ENCODE measurements at places on chromosomes 2 and 18.

- no peak for DNase-seq
Observed at GRCh38 chr18:50460716-50461115, 85.9 kb downstream of the SKA1 start.

GRCh38 chr2:68663371-68664156 is 20.2 kb downstream of the PROKR1 start:
- DNase-seq = peak; percentile 36

DNA sequence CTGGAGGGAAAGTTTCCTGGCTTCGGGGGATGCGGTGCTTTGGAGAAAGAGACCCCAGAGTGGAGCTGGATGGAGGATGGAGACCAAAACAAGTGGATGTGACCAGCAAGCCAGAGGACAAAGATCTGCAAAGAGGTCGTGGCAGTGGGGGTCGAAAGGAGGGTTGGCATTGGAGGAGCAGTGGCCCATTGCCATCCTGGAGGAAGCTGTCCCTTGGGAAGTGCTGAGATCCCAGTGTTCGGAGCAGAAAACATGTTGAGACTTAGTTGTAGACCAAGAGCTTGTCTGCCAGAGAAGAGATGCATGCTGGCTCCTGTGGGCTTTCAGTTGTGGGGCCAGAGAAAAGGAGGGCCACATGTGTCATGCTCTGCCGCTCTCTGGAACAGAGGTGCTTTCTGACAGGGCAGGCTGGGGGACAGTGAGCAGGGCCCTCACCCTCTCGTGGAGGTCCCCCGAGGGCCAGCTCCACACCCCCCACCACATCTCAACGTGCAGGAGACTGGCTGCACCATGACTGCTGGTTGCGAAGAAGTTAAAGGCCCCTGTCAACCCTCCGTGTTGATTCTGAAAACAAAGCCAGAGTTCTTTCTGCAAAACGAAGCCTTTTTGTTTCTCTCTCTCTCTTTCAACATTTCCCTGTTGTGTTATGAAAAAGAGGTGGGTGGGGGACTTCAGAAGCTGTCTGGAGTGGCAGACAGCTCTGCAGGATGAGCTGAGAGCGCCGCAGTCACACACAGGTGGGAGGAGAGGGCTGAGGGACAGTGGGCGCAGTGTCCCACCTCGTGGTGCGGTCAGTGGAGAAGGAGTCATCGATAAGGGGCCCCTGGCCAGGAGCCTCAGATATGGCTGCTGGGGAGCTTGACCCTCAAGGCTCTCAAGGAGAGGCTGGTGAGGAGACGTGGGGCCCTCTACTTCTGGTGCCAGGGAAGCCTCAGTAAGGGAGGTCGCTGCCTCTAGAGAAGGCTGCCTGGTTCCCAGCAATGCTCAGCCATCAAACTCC is 77.6 kb upstream of the BCL2L11 start:
- no peak for DNase-seq

DNA sequence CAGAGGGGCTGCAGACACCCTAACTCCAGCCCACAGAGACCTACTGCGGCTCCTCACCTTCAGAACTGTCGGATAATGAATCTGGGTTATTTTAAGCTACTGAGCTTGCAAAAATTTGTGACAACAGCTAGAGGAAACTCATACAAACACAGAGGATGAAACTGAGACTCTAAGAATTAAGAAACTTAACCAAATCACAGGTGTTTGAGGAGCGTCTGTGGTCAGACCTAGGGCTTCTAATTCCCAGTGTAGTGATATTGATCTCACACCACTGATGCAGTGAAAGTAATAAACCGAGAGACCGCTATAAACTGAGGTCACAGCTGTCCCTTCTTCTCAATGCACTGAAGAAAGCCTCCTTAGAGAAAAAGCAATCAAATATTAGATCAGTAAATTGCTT is 110.1 kb downstream of the RGPD3 start:
- DNase-seq = no peak

- no peak for DNase-seq
Observed at GRCh38 chr2:136422512-136422911, 304.6 kb upstream of the CXCR4 start.

- DNase-seq = no peak
Observed at GRCh38 chr2:127149384-127149783, 42.4 kb upstream of the BIN1 start.

DNA sequence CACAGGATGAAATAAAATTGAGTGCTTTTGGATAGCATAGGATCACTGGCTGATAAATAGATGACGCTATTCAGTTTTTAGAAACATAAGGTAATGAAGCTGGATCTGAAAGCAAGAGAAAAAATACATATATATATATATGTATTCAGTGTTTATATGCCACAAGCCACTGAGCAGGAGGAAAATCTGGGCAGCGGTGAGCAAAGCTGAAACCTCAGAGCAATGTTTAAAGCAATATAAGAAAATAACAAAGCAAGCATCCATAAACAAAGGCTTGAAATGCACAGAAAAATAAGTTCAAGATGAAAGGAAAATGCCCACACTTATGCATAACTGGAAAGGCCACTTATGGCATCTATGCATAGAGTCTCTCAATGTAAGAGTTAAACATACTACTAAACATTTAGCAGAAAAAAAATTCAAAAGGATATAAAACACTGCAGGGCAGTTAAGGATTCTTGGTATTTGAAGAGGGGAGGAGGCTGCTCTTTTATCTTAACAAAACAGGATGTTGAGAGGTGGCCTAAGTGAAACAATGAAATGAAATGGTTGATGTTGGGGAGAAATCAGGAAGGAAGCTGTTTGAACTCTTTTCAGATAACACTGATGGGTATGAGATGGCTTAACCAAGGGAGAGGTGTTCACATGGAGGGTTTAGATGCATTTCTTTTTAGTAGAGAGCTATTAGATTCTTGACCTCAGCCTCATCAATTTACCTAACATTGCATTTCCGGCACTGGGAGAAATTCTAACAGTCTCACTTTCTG is 129.1 kb downstream of the ARHGAP15 start:
- no peak for DNase-seq

DNA sequence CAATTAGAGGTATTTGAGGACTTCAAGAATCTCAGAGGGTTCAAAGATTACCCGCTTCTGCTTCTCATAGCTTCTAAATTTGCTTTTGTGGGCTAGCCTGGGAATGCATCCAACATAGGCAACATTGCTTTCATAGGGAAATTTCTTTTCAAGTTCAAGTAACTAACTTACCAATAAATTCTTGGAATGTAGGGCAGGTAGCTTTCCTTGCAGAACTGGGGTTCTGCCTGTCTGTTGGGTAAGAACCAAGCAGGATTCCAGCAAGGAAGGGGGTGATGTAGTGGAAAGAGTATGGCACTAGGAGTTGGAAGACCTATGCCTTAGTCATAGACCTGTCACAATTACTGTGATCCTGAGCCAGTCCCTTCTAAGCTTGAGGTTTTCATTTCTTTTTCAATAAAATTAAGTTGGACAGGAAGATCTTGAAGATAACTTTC is 164.1 kb downstream of the FHOD3 start:
- DNase-seq = no peak

- no peak for DNase-seq
Observed at GRCh38 chr2:230008708-230009066, 60.0 kb downstream of the SLC16A14 start.

DNA sequence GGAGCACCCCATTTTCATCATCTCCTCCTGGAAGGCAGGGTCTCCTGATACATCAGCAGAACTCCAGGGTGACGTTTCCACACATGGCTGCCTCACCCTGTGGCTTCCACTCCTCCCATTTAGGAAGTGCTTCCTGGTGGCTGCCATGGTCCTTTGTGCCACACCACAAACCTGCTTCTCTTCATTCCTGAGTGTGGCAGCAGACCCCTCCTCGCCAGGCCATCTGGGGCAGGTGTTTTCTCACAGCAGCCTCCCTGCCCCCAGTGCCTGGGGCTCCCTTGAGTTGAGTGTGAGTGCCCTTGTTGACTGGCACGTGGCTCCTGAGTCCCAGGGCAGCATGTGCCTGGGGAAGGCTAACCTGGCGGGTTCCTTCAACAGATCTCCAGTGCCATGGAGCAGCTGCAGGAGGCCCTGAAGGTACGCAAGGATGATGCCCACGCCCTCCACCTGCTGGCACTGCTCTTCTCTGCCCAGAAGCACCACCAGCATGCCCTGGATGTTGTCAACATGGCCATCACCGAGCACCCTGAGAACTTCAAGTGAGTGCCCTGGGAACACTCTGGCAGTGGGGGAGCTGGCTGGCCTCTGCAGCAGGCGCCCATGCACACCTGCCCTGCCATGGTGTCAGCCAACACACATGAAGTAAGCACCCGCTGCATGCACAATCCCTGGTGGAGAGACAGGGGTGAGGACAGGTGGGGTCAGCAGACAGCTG is 113.4 kb upstream of the MCFD2 start:
- no peak for DNase-seq

DNA sequence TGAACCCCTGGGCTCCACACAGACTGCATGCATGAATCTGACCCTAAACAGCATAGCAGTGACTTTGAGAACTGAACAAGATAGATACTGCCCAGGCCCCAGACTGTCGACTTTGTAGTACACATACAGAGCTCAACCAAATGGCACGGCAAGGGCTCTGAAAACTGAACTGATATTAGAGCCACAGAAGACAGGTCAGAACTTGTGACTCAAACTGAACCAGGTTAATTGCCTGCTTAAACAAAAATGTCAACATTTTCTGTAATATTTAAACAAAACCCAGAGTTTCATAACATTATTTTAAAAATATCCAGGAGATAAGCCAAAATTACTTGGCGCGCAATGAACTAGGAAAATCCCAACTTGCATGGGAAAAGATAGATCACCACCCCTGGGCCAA is 260.3 kb downstream of the TPGS2 start:
- no peak for DNase-seq

DNA sequence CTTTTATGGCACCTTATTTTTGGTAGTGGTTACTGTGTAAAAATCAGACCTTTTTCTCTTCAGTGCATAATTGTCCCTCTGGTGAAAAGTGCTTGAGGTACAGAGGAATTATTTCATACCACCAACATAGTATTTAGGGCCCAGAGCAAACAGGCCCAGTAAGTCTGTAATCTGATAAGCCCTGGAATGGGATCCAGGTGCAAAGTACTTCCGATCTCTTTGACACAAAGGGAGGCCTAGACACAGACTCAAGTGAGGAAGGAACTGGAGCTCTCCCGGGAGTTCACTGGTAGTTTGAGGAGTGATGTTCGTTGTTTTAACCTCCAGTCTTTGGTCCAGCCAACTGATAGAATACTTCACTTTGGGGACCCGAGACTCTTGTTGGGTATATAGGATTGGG is 57.4 kb downstream of the RAB31 start:
- no peak for DNase-seq

- no peak for DNase-seq
Observed at GRCh38 chr2:136232456-136233172, 114.7 kb upstream of the CXCR4 start.

GRCh38 chr2:163123526-163123925 is 285.0 kb upstream of the KCNH7 start:
- no peak for DNase-seq

DNA sequence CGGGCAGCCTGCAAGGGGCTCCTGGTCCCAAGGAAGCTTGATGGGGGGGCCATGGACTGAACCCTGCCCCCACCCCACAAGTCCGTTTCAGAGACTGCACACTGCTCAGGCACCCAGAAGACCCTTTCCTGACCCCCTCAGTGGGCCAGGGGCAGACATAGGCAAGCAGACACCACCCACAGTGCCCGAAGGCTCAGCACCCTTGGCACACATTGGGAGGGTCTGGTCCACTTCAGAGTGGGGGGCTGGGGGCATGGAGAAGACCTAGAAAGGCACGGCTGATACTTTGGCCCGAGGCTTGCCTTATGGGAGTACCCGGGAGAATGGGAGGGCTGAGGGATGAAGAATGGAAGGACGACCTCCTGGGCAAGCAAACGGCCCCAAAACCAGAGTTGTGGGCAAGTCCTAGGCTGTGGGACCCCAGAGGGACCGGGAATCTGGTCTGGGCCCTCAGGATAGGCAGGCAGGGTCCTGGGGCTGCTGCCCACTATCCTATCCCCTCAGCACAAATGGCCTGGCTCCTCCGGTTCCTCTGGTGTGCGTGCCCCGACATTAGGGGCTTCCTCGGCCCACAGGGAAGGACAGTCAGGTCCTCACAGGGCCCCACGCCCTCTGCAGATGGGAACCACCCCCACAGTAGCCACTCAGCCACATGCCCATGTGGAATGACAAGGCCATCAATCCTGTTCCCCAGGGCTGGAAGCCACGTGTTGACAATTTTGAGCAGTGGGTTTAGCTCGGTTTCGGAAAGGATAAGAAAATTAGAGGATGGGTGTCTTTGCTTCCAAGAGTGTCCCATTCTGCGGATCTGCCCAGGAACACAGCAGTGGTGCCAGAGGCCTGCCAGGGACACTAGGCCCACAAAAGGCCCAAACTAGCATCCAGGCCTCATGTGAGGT is 15.0 kb upstream of the GPC1 start:
- DNase-seq = no peak

GRCh38 chr18:78429127-78430108 is 550.2 kb upstream of the SALL3 start:
- no peak for DNase-seq

DNA sequence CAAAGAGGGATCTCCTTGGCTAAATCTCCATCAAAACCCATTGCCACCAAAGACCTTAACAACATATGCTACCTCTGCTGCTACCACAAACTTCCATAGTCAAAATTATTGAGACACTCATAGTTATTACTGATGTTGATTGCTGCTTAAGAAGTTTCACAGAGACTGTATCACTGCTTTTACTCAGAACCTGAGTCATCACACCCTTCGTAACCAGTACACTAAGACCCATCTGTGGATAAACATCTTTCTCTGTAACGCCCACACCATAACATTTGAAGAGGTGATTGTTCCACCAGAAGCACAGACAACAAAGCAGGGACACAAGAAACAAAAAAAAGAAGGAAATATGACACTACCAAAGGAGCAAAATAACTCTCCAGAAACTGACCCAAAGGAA is 1563.1 kb downstream of the LRP1B start:
- no peak for DNase-seq

DNA sequence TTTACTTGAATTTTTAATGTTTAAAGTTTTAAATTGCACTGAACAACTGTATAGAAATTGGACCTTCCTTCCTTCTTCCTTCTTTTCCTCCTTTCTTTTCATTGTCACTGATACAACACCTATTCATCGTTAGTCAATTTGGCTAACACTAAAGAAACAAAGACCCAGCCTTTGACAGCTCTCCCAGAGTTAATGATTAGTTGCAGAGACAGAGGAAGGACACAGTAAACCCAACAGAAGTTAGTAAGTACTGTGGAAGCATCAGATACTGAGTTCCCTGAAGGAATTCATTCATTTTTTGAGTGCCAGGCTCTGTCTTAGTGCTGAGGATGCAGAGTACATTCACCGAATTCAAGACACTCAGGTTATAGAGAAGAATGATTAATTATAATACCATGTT is 77.9 kb upstream of the RAB27B start:
- no peak for DNase-seq

GRCh38 chr18:79583984-79584401 is 95.6 kb upstream of the CTDP1 start:
- no peak for DNase-seq

Measured in stimulated activated CD4-positive, alpha-beta T cell treated with anti-CD3 and anti-CD28 coated beads, TNF-alpha, amount 100 ng/mL, for 24 hours (primary cell).